Mammary epithelial cell (primary cell): ENCODE measurements at places on chromosomes 5 and 9.
A peak's percentile ranks its signal among the peaks of the same experiment; 100 is the strongest.

- DNase-seq: no peak
Observed at GRCh38 chr5:137843676-137844299, 23.9 kb upstream of the MYOT start.

- peak; percentile 77 for DNase-seq
Observed at GRCh38 chr5:143400541-143401226, 2.8 kb downstream of the NR3C1 start.

GRCh38 chr9:122016309-122016708, 76.8 kb downstream of the TTLL11 start:
- DNase-seq: no peak

GRCh38 chr5:123180676-123181393, 91.8 kb downstream of the PRDM6 start:
- no peak for DNase-seq

DNA sequence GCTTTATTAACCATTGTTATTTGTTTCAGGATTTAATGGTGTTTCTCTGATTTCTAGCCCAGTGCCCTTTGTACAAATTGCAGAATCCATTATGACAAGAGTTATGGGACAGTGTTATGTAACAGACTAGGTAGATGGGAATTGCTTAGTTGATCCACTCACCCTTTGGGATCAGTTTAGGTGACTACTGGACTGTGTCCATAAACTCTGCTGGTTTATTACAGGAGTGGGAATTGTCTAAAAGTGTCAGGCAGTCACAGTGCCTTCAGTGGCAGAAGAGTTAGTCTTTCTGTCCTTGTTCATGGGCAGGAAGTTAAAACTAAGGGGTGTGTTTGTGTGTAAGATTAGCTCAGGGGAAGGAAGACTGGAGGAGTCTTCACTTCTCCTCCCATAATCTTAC, 29.3 kb downstream of the RCL1 start:
- no peak for DNase-seq

DNA sequence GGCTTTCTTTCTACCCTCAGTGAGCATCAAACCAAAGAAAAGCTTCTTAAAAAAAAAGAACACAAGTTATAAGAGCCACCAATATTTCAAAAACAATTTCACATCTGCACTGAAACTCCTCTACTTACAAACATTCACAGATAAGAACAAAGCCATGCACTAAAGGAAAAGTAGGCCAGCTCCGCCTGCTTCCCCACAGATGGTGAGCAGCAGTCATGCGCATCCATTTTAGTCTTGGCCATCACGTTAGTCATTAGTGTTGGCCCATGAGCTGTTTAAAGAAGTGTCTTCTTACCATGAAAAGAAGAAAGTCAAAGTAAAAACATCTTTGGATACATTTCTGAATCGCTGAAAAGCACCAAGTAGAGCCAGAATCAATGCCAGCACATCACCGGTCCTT, 40.0 kb upstream of the SMIM23 start:
- DNase-seq: no peak

DNA sequence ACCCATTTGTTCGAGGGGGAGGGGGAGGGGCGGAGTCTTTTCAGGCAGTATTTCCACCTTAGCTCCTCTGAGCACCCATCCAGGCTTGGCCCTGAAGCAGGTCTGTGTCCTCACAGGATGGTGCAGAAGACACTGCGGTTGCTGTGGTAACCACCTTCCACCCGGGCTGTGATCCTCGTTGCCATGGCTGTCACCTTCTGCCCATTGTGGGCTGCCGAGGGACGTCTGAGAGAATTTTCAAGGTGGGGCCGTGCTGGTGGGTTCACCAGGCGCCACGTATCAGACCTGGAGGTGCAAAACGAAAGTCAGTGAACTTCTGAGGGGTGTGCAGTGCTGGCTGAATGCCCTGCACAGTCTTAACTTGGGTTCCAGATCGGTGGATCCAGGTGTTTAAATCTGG, 26.7 kb downstream of the POLR1E start:
- no peak for DNase-seq

GRCh38 chr9:126675147-126675467, 61.4 kb downstream of the LMX1B start:
- DNase-seq: no peak

- no peak for DNase-seq
Observed at GRCh38 chr5:34748431-34748830, 90.5 kb upstream of the TTC23L start.

- no peak for DNase-seq
Observed at GRCh38 chr5:141785135-141785534, 93.1 kb downstream of the PCDH1 start.

GRCh38 chr5:170333161-170333910, 35.8 kb upstream of the LCP2 start:
- DNase-seq: peak; percentile 50

DNA sequence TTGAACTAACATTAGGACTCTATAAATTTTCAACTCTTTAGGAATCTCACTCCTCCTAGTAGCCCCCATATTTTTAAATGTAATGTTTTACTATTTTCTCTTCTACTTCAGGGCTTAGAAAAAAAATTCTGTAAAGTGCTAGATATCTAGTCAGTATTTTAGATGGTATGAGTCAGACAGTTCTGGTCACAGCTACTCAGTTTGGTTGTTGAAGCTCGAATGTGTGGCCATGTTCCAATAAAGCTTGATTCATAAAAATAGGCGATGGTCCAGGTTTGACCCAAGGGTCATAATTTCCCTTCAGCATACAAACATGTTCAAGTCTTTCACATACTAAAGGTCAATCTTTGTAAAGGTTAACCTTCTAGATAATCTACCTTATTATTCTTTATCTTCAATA, 566.0 kb upstream of the CDH18 start:
- peak; percentile 41 for DNase-seq

DNA sequence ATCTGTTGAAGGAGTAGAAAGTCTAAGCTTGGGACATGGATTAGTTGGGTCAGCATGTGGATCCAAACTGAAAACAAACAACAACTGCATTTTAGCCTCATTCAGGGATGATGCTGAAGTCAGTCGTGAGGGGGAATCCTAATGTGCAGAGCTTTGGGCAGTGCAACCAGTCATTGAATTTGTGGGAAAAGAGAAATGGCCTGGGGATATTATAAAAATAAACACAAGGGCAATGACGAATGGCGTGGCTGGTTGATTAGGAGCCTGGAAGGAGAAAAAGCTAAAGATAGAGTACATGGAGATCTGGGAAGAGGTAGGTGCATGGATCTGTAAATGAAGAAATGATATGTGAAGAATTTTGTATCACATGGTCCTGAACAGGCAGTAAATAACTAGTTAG, 477.6 kb downstream of the TLE1 start:
- no peak for DNase-seq

DNA sequence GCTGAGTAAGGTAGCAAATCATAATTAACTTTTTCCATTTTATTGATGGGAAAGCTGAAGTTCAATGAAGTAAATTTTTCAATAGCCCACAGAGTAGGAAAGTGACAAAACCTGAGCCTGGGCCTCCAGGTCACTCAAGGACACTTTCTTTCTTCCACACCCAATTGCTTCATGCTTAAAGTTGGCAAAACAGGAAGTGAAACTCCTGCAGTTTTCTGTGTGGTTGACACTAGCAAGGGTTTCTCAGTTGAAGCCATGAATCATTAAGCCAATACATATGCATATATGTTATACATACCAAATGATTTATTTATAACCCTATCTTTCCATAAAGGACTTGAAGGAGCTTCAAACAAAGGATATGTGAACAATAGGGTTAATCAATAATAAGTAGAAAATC, 13.9 kb downstream of the TLR4 start:
- peak; percentile 43 for DNase-seq

DNA sequence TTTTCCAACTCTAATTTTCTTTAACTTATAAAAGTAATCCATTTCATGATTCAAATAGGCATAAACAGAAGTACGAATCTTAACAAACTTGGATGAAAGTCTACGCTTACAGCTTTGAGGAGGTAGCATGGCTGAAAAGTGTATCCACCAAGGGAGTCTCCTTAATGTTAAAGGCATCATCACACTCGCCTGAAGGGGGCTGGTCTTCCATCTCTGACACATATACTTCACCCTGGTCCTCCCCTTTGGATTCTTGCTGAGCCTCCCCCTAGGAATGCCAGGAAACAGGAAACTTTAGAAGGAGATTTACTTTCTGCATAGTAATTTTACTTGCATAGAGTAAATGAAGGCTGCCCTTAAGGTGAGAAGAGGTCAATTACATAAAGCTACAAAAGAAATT, 10.3 kb upstream of the NME5 start:
- DNase-seq: no peak

- DNase-seq: no peak
Observed at GRCh38 chr9:36818965-36819870, 214.8 kb downstream of the PAX5 start.

GRCh38 chr5:176647843-176648473, 674 bp downstream of the TSPAN17 start:
- peak; percentile 27 for DNase-seq

DNA sequence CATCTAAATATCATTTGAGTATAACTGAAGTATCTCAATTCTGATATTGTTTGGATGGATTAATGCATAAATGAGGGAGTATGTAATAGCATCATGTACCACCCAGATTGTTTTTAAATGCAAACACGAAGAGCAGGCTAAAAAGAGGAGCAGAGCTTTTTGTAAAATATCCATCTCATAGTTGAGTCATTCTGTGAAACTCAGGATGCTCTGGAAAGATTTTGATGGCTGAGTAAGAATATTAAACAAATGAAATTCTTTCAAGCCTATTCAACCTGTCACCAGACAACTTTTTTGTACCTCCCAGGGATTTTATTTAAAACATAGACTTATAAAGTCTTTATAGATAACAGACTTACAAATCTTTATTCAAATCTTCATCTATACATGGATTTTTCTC, 625.9 kb downstream of the TLE4 start:
- DNase-seq: no peak

- peak; percentile 83 for DNase-seq
Observed at GRCh38 chr9:35844628-35845270, 15.7 kb downstream of the TMEM8B start.
